ENCODE measurements at places on chromosomes 16 and 17.

GRCh38 chr16:74309789-74310781 is 13.5 kb downstream of the PSMD7 start:
- peak; percentile 60 for DNase-seq

DNA sequence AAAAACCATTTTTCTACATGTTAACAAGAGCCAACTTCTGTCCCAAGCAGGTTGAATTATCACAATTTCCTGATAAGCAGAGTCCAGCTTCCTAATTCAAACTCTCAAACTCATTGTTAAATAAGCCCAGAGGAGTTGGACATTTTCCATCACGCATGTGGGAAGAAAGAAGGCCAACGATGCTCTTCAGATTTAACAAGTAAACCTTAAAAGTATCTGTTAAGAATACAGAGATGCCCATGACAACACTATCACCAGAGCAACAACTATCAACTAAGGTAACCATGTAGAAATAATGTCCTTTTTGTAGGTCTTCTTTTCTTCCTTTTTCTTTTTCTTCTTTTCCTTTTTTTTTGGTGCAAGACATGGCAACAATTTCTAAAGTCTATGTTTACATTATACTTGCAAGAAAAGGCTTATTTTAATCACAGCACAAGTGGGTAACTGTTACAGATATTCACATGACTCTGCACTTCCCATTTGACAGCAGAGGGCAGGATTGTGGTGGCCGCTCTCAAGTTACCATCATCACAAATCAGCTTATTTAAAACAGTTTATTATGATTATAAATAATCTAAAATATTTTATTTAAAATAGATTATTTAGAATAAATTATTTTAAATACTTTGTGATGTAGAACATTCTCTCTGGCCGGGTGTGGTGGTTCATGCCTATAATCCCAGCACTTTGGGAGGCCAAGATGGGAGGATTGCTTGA is 35.7 kb upstream of the DHRS7B start:
- no peak for DNase-seq

DNA sequence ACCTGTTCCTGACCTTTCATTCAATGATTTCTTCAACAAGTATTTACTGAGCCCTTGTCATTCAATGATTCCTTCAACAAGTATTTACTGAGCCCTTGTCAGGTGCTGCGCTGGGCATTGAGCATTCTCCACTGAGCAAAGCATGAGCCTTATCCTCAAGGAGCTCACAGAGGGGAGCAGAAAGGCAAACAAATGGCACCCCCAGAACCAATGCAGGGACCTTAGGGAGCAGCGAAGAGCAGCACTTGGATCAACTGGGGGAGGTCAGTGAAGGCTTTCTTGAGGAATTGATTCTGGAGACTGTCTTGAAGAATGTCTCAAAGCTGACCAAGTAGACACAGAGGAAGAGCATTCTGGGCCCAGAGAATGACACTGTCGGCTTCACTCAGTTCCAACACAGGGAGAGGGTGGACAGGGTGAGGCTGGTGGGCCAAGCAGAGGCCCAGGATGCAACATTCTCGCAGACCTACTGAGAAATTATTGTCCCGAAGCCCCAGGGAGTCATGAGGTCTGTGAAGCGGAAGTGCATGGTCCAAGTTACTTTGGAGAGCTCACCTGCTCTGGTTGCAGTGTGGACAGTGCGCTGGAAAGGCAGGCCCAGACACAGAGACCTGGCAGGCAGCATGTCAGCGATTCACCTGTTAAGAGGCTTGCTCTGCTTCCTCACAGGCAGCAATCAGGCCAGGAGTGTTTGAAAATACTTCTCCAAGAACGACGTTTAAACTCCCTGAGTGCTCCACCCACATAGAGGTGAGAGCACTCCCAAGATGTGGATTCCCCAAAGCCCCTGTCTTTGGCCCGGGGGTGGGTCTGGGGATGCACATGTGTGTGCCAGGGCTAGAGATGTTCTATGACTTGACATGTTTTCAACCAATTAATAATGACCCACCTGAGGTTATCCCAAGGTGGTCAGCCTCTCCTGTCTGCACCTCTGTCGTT is 3.2 kb upstream of the MPO start:
- no peak for DNase-seq

DNA sequence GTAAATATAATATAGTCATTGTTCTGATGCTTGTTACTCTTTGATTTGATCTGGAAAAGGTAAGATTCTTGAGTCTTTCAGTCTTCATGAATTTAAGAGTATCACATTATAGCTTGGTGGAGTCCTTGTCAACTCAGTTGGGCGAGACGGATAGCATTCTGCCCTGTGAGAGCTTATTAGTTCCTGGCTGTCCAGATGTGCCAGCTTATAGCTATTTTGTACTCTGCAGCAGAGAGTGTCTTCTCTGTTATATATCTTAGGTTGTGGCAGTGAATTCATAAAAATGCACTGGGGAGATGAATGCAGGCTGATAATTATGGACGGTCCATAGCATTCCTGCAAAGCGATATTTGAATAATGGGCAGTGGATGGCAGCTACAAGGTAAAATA is 51.0 kb upstream of the CRISPLD2 start:
- DNase-seq = no peak

DNA sequence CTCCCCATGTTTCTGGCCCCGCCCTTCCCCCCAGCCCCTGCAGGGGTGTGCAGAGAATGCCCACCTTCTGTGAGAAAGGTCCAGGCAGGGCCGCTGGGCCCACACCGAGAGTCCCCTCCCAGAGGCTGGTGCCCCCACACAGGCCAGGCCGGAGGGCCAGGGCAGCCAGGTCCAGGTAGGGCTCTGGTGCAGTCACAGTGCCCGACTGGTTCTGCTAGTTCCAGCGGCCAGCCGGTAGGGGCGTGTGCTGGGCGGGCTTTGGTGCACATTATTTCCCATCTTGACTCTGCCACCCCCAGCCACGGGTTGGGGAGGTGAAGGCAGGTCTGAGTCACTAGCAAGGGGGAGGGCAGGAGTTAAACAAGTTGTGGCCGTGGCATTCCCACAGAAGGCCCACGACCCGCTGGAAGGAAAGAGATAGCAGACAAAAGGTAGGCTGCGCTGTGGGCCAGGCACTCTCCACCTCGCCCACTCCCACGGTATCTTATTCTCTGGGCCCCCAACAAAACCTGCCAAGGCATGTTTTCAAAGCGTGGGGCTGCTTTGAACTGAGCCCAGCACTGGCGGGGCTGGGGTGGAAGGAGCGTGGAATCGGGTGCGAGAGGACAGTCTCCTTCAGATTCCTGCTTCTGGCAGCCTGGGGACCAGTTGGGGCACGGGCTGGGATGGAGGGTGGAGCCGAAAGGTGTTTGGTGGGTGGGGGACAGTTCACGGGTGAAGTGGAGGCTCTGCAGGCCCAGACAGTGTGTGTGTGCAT is 1.9 kb downstream of the EPN3 start:
- DNase-seq = peak; percentile 86

- DNase-seq = peak; percentile 45
Observed at GRCh38 chr17:37506678-37507077, 17.0 kb downstream of the DUSP14 start.

DNA sequence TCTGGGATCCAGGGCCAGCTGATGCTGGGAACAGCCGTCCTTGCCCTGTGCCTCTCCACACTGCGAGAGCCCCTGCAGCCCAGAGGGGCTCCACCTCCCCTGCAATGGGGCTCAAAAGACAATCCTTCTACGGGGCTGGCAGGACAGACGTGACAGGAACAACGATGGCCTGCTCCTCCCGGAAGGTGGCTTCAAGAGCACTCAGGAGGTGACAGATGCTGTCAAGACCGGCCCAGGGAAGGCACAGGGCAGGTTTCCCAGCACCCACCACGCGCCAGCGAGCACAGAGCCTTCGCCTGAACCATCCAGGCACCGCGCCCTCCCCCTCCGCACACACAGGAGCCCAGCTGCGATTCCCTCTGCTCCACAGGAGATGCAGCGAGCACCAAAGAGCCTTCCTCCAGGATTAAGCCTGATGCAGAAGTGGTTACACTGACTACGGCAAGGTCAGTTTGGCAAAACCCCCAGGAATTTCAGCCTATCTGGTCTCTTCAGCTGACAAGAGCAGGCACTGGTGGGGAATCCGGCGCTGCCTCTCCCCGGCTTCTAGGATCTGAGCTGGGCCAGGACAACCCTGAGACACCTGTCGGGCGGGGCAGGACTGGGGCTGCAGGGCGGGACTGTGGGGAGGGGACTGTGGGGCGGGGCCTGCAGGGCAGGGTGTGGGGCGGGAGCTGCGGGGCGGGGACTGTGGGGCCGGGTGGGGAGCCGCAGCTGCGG is 103.4 kb downstream of the ZNF778 start:
- peak; percentile 25 for DNase-seq

GRCh38 chr16:79294568-79294967 is 306.0 kb downstream of the MAF start:
- DNase-seq = no peak

GRCh38 chr16:11624636-11625607 is 38.2 kb upstream of the LITAF start:
- no peak for DNase-seq

- DNase-seq = no peak
Observed at GRCh38 chr16:81571592-81572385, 127.2 kb downstream of the CMIP start.

DNA sequence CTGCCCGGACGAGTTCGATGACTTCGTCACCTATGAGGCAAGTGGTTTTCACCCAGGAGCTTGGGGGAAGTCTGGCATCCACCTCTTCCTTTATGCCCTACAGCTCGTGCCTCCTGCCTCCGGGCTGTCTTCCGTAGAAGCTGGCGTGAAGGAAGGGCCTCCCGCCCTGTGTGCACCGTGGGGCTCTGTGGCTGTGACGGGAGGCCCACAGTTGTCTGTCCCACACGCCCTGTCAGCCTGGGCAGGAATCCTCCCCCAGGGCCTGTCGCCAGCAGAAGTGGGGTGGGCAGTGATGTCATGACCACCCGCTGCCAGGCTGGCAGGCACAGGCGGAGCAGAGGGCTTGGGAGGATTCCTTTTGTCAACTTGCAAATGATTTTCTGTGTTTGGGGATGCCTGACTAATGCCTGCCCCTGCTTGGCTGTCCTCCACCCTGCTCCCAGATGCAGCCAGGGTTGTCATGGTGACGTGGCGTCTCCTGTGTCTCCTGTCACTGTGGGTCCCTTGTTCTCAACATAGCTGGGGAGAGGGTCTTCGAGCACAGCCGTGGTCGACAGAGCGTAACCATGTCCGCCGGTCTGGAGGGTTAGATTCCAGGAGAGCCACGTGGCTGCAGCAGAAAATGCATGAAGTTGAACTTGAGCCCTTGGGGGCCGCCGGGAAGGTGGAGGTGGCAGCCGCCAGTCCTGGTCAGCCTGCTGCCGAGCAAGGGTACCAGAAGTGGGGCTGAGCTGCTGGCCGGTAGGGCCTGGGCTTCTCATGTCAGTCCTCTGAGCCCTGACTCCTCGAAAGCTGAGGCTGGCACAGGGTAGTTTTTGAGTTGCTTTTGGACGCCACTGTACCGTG is 46.1 kb downstream of the RAB11FIP3 start:
- no peak for DNase-seq

DNA sequence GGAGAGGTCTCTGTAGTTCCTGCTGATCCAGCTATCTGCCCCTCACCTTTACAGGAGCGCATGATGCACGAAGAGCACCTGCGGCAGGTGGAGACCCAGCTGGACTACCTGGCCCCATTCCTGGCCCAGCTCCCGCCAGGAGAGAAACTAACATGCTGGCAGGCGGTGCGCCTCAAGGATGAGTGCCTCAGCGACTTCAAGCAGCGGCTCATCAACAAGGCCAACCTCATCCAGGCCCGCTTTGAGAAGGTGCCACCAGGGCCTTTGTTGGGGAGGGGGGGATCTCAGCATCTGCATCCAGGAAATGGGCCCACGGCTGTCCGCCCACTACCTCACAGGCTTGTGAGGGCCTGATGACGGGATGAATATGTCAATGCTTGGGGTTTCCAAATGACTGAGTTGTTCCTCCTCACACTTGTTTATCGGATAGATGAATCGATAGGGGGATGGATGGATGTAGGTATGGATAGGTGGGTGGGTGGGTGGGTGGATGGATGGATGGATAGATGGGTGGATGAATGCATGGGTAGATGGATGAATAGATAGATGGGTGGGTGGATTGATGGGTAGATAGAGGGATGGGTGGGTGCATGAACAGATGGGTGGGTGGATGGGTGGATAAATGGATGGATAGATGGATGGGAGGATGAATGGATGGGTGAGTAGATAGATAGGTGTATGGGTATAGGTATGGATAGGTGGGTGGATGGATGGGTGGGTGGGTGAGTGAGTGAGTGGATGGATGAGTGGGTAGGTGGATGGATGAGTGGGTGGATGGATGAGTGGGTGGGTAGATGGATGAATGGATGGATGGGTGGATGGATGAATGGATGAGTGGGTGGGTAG is 7.0 kb upstream of the KATNB1 start:
- no peak for DNase-seq

DNA sequence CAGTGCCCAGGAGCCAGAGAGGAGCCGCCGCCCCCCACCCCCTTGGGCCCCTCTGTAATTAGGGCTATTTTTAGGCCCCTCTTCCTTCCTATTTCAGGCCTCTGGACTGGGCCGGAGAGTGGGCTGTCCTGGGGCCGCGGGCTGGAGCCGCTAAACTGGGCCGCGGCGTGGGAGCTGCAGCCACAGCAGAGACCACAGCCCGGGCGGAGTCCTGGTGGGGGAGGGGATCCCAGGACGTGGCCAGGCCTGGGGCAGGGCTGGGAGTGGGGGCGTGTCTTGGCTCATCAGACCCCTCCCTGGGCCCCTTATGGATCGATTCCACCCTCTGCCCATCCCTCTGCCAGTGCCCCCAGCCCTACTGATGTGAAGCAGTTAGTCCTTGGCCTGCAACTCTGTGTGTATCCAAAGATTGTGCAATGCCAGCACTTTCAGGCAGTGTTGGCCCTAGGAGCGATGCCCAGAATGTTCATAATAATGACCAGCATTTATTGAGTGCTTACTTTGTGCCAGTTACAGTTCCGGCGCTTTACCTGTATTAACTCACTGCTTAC is 15.0 kb upstream of the TAC4 start:
- no peak for DNase-seq

Data from urothelium cell line (cell line).